Effector CD8-positive, alpha-beta T cell (primary cell): ENCODE measurements at places on chromosomes 6 and 20.

DNA sequence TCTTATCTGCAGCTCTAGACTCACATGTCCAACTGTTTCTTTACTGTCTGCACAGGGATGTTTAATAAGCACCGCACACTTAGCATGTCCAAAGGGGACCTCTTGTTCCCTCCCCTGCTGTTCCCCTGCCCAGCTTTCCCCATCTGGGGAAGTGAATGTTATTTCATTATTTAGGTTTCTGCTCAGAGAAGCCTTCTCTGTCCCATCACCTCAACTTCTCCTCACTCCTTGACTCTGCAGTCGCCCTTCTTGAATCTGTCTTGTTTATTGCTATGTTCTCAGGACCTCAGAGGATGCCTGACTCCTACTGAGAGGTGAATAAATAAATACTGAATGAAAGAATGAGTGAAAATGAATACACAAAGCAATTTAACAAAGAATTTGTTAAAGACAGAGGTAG is 121.0 kb downstream of the SASH1 start:
- no peak for DNase-seq

GRCh38 chr20:35939264-35939663 is 15.0 kb downstream of the SCAND1 start:
- DNase-seq, result no peak

GRCh38 chr6:63546697-63547096 is 25.6 kb upstream of the LOC128125822 start:
- no peak for DNase-seq

DNA sequence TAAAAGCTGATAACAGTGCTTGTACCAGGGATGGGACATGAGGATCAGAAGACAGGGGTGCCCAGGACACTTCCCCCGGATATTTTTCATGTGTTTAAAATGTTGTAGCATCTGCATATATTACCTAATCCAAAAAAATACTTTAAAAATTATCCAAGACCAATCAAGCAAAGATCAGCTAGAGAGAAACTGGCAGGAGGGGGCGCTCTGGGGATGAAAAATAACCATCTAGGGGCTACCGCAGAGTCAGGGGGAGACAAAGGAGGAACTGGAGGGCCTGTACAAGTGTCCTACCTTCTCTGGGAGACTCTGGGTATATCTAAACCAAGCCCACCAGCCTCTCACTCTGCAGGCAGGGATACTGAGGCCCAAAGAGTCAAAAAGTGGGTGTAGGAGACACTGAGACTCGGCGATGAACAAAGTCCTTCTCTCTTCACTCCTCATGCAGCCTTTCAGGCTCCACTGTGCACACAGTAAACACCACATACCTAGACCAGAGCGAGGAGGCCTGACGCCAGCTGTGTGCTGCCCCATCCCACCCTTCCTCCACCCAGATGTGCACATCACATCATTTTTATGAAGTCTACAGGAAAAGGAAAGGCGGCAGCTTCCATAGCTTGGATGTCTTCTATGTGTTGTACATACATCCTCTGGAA is 9.8 kb downstream of the RIMS4 start:
- no peak for DNase-seq

GRCh38 chr6:66662721-66663507 is 955.9 kb upstream of the EYS start:
- no peak for DNase-seq

DNA sequence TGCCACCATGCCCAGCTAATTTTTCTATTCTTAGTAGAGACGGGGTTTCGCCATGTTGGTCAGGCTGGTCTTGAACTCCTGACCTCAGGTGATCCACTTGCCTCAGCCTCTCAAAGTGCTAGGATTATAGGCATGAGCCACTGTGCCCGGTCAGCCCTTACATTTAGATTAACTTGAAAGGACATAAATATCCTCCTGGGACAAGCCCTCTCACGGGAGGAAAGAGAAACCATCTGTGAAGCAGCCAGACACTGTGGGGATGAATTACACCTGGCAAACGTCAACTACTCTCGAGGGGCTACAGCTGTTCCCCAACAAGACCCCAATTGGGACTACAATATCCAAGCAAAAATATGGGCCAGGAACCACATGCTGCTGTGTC is 32.7 kb upstream of the SAMHD1 start:
- no peak for DNase-seq

DNA sequence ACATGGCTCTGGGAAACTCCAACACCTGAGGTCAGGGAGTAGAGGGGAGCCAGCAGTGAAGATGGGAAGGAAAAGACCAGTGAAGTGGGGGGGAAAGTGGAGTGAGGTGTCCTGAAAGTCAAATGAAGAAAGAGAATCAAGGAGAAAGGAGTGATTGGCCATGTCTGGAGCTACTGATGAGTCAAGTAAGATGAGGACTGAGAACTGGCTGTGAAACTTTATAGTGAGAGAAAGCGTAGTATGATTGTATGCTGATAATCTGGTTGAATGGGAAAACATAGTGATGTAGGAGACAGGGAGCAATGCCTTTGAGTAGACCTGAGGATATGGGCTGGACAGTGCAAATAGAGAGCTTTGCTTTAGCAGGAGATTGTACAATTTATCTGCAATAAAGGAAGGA is 183.6 kb upstream of the GMDS start:
- no peak for DNase-seq

DNA sequence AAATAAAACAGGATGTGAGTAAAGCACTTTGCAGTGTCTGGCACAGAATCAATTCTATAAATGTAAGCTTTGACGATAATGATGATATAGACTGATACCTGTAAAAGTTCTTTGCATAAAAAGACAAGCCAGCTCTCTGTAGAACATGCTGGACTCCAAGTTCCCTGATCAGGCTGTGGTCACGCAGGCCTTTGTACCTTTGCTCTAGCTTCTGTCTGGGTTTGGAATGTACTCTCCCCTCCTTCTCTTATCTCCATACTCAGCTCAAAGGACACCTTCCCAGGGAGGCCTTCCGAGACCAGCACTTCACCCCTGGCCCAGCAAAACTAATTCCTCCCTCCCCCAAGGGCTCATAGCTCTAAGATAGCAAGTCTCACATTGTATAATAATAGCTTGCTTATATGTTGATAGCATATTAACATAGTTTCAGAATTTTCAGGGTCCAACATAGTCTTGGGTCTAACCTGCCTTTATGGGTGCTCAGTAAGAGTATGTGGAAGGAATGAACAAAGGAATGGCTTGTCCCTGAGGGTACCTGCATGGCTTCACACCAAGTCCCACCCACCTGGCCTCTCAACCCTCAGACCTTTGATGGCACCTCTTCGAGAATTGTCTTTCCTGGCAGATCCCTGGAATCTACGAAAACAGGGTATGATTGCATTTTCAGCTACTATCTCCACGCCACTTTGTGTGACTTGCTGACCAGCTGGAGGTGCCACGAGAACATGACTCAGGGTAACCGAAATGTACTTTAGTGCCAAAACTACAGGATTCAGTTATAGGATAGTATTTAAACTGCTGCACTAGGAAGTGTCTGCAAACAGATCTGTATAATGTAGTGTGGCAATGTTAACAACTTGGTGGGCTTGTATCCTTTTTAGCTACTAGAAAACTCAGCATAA is 41.7 kb upstream of the PIM1 start:
- DNase-seq, result no peak

- no peak for DNase-seq
Observed at GRCh38 chr20:44083220-44083933, 103.6 kb downstream of the JPH2 start.

DNA sequence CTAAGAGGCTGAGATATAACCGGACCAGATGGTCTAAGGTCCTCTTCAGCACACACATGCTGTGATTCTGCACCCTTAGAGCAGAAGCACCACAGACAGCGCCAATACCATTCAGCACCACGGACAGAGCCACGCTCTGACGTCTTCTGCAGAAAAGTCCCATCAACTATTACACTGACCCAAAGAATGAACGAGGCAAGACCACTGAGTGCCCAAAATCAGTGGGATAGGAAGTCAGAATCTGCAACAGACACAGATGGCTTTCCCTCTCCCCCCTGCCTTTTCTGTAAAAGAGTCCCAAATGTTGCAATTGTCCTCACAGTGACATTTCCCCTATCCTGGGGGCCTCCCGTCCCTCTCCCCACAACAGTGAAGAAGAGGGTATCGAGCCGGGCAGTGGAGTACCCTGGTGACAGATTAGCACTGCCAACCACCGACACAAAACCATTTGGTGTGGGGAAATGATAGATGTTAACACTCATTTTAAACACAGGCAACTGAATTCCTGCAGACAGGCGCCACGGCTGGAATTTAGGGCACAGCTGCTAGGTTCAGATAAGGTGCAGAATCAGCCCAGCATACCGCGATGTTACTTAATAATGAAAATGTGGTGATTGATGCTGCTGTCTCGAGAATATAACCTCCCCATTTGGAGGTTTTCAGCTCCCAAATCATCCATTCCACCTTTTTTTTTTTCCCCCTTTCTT is 66.6 kb upstream of the CTNNBL1 start:
- DNase-seq, result no peak

GRCh38 chr6:4021854-4022695 is 56.9 kb downstream of the FAM217A start:
- no peak for DNase-seq

- DNase-seq, result no peak
Observed at GRCh38 chr6:5746759-5747130, 260.0 kb downstream of the NRN1 start.

DNA sequence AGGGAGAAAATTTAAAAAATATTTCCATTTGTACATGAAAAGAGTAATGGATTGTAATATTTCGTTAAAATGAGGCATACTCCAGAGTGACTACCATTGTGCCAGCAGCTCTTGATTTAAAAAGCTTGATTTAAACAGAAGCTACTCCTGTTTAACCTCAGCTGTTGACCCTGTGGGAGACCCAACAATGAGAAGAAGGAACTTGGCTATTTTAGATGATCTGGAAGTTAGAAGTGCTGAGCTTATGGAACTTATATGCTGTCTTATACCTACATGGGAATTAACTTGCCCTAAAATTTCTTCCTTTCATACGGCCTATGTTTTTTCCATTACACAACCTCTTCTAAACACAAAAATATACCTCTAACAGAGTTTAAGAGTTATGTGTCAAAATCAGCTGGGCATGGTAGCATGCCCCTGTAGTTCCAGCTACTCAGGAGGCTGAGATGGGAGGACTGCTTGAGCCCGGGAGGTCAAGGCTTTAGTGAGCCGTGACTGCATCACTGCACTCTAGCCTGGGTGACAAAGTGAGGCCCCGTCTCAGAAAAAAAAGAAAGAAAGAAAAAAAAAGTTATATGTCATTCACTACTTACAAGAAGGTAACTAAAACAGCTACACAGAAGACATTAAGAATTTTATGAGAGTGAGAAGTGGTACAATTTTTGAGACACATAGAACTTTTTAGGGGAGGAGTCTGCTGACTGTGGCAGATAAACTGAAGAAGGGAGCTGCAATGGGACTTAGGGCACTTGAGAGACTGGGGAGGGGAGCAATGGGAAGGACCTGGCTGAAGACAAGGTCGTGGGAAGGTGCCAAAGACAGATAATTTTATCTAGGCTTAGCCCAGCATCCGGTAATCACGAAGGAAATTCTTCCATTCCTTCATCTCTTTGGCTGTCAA is 139.9 kb downstream of the MYB start:
- no peak for DNase-seq
